ENCODE measurements at places on chromosomes 4 and X. TPM values are rescaled to one million over a fixed set of nuclear protein-coding genes. Genes with fewer than 3 reads are reported as not detected.

The CFAP47 gene
- 3.0 TPM for total RNA-seq

DNA sequence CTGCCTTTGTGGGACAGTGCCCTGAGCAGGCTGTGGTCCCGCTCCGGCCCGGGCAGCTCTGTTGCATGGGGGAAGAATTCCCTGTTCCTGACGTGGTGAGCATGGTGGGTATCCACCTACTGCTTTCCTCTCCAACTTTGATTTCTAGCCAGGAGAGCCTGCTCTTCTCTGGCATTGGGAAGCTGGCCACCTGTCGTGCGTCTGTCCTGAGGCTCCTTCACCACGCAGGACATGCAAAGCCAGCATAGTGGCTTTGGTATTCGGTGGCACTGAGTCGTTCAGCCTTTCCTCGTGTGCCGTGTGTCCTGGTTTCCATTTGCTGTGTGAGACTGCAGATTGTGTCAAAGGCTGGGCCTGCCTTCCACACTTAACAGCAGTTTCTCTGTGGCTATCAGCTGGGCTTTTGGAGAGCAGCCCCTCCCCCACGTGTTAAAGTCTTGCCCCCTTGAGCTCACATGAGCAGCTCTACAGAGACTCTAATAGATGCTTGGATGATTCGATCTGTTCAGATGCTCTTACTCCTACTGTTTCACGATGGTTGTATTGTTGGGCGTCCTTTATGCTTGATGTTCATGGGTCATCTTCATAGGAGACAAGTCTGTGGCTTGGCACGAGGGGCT is 46.3 kb upstream of the CLCN4 start:
- DNase-seq: no peak

The RHOXF2B gene
- not detected for total RNA-seq

- no peak for DNase-seq
Observed at GRCh38 chr4:40003986-40004385, 26.3 kb upstream of the PDS5A start.

DNA sequence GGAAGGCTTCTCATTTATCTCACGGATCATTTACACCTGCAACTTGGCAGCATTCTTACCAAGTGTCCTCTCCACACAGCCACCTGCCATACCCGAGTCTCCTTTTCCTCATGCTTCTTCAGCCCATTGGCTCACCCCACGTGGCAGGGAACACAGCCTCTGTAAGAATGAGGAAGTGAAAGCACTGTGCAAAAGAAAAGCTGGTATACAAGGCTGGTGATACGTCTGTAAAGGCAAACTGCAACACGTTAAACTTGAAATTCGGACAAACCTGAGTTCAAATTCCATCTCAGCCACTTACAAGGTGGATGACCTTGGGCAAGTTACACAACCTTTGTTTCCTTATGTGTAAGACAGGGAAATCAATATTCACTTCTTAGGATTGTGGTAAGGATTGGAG is 164.0 kb upstream of the RASGEF1B start:
- no peak for DNase-seq

DNA sequence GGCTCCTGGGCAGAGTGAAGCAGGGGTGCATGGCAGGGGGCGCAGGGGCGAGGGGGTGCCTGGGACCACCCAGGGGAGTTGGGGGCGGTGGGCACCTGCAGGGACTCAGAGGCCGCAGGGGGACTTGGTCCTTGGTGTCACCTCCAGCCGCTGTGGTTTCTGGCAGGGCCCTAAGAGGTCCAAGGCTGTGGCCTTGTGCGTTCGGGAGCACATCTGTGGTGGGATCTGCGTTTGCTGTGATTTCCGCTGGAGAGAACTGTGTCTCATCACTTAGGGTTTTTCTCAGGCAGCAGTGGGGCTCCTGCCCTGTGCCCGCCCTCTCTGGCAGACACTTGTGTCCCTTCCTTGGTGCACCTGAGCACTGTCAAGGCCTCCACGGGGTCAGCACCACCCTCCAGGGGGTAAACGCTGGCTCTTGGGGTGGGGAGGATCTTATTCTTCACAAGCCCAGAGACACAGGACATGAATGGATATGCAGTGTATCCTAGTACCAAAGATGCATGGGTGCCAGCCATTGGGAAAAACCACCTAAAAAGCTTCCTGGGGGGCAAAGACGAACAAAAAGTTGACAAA is 66.5 kb downstream of the ACOX3 start:
- DNase-seq: no peak

The JADE1 gene
- 18.5 TPM for total RNA-seq

DNA sequence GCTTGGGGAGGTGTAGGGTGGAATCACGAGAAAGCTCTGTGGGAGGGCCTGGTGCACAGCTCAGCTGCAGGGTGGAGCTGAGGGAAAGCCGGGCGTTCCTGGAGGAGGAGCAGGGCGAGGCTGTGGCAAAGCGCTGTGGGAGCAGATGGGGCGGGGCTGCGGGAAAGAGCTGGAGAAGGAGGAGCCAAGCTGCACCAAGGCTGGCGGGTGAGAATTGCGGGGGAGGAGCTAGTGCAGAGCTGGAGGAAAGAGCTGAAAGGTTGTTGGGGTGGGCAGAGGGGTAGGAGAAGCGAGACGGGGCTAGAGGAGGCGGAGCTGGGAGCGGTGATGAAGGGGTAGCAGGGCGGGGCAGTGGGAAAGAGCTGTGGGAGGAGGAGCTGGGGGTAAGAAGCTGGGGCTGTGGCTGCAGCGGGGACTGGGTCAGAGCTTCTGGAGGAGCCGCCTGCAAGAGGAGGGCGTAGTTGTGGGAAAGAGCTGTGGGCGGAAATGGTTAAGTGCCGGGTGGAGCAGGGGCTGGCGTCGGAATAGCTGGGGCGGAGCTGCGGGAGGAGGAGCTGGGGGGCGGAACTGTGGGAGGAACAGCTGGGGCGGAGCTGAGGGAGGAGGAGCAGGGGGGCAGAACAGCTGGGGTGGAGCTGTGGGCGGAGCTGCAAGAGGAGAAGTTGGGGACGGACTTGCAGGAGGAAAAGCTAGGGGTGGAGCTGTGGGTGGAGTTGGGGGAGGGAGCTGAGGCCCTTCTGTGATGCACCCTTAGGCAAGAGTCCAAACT is 1.8 kb upstream of the EOLA2 start:
- DNase-seq: peak; percentile 86

DNA sequence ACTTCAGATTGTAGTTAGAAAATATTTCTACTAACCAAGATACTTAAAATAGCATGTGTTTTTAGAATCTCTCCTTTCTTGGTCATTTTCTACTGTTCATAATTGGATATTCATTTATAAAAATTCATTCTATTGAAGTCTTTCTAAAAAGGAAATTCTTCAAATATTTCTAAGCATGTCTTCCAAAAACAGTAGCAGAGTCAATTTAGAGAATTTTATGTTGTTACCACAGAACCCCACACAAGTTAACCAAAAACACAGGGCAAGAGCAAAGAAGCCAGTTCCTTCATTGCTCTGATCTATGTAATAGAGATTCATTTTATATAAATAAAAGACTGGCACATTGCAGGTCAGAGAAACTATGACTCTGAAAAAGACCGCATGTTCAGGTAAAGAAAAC is 345.1 kb upstream of the PITX2 start:
- DNase-seq: no peak

DNA sequence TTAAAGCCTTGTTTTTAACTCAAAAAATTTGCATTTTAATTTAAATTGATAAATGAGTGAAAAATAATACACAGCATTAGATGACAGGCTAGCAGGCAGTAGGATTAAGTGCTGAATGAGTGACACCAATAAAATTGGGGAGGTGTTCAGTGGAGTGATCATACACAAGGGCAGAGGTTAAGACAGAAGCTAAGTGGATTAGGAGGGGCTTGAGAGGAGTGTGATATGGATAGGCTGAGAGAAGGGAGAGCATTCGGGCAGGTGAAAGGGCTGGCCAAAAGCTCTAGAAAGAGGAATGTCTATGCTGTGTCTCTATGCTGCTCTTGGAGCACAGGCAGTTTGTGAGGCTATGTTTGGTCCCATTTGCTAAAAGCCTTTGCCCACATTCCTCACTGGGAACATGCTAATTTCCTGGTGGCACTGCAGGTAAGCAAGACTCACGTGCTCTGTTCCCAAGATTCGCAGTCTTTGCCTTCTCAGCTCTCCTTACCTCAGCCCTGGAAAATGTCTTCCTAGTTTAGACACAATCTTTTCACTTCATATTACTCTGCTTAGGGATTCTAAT is 52.8 kb upstream of the CCSER1 start:
- no peak for DNase-seq

The PPEF1 gene
- 1.6 TPM for total RNA-seq

DNA sequence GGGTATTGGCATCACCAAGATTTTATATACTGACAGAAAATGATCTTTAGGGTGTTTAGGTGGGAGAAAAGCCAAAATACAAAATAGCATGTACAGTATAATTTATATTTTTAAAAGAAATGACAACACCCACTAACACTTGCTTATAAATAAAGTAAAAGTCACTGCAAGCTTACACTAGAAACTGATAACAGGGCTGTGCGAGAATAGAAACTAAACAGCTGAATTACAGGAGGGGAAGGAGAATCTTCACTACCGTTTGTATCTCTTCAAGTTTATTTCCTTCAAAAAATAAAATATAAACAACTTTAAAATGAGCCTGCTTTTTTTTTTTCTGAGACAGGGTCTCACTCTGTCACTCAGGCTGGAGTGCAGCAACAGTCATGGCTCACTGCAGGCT is 22.8 kb downstream of the GRSF1 start:
- DNase-seq: no peak

DNA sequence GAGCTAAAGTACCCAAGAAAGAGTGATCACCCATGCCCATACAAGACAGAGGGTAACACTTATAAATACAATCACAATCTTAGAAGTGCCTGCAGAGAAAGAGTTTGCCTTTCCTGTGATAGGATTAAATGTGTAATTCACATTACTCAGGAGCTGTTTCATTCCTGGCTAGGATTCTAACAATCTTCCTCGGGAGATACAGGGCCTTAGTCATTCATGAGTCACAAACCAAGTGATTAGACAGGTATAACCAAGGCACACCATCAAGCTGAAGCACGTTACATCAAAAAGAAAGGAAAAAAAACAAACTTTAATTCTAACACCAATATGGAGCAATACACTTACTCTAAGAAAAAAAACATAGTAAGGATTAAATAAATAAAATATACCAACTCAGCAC is 14.9 kb downstream of the ABCG2 start:
- no peak for DNase-seq

The SGMS2 gene
- total RNA-seq: 79.0 TPM
